ENCODE measurements at places on chromosomes 6 and 20. TPM values are rescaled to one million over a fixed set of nuclear protein-coding genes. Genes with fewer than 3 reads are reported as not detected.

Gene RSPO4
- not detected for total RNA-seq

Gene BPI
- total RNA-seq = 0.32 TPM

Gene RIPOR3
- total RNA-seq = 7.7 TPM

Gene MLN
- total RNA-seq = not detected

Gene TFAP2C
- not detected for total RNA-seq

Gene TINAG
- total RNA-seq = not detected

Gene WFDC10B
- 0.26 TPM for total RNA-seq

Gene WFDC12
- not detected for total RNA-seq

Gene TNXB
- total RNA-seq = 10.6 TPM

Gene FAM209B
- total RNA-seq = not detected

Gene BIRC7
- not detected for total RNA-seq

Gene LRFN2
- total RNA-seq = not detected

Gene PXDC1
- total RNA-seq = 24.9 TPM

Gene C2
- total RNA-seq = 2.0 TPM

Gene MEP1A
- not detected for total RNA-seq

Gene APCDD1L
- 4.1 TPM for total RNA-seq

Gene RTF2
- total RNA-seq = 93.4 TPM

Gene SLC26A8
- total RNA-seq = not detected

Gene XKR7
- total RNA-seq = not detected

Gene KIAA0408
- total RNA-seq = 1.4 TPM

All from bronchial smooth muscle cell (primary cell).